ENCODE measurements at places on chromosomes 5 and 9. TPM values are rescaled to one million over a fixed set of nuclear protein-coding genes. Genes with fewer than 3 reads are reported as not detected.

Gene TUT7
- total RNA-seq = 19.4 TPM

Gene OR4F3
- total RNA-seq = 0.42 TPM

Gene FOXD4L4
- total RNA-seq = 0.38 TPM

Gene SH3PXD2B
- total RNA-seq = 3.4 TPM

Gene PHF24
- not detected for total RNA-seq

Gene AIF1L
- 36.5 TPM for total RNA-seq

Gene AGXT2
- not detected for total RNA-seq

Gene PIGO
- total RNA-seq = 20.5 TPM

Gene SCGB3A2
- not detected for total RNA-seq

Gene OBP2B
- total RNA-seq = not detected

Gene PCDHA6
- total RNA-seq = not detected

Gene SNCB
- not detected for total RNA-seq

Gene RAB24
- 22.9 TPM for total RNA-seq

Gene UNC13B
- 18.3 TPM for total RNA-seq

Gene WDR38
- total RNA-seq = not detected

Gene PITX1
- total RNA-seq = 13.1 TPM

Gene RNF224
- total RNA-seq = 0.10 TPM

Gene CDC14B
- total RNA-seq = 33.3 TPM

Gene WNT8A
- not detected for total RNA-seq

Gene ARL14EPL
- not detected for total RNA-seq

Gene MLANA
- total RNA-seq = 0.11 TPM

Gene MARCHF3
- total RNA-seq = 9.0 TPM

Gene KIF4B
- 0.11 TPM for total RNA-seq

Gene TMOD1
- total RNA-seq = 0.04 TPM

Gene SLU7
- 52.6 TPM for total RNA-seq

Gene DMRT3
- total RNA-seq = not detected

Gene GLRA1
- not detected for total RNA-seq

Gene INSL6
- total RNA-seq = not detected

Gene TXNDC8
- not detected for total RNA-seq

Gene ANKRD18A
- 5.9 TPM for total RNA-seq

Gene TPPP
- not detected for total RNA-seq

Gene CARD9
- total RNA-seq = 7.4 TPM

Gene JAKMIP2
- total RNA-seq = 2.1 TPM

Gene ERAP2
- total RNA-seq = 12.8 TPM

Gene RALGPS1
- total RNA-seq = 2.2 TPM

Gene ECM2
- total RNA-seq = not detected

Gene PROB1
- total RNA-seq = 0.69 TPM

Gene EPB41L4A
- 0.07 TPM for total RNA-seq

Gene CATSPER3
- 0.33 TPM for total RNA-seq

Gene PRDM9
- not detected for total RNA-seq

Gene C5orf58
- not detected for total RNA-seq

Gene ROR2
- total RNA-seq = not detected

Gene PPP3R2
- total RNA-seq = not detected

Gene CCNJL
- total RNA-seq = 1.1 TPM

Gene GABRP
- total RNA-seq = not detected

Gene C9
- total RNA-seq = not detected

Gene SH3RF2
- 3.1 TPM for total RNA-seq

Gene FGF10
- not detected for total RNA-seq
